Cerebellar nuclear complex (tissue), 1 donor: ENCODE measurements at places on chromosomes 11 and 22.

DNA sequence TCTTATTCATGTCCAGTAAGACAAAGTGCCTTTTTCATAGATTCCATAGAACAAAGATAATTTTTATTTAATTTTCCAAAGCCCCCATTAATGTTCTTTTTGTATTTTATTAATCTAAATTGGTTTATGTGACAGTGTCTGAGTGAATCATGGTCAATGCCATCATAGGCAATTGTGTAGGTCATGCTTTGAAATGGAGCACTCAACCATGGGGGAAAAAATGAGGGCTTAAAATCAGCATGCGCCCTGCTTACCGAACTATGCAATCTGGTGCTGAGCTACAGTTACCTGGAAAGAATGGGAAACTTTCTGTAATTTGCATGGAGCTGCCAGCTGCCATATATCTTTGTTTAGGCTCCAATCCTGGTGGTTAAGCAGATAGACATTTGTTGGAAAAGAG lies 28.4 kb upstream of the RAB38 start:
- DNase-seq: no peak

DNA sequence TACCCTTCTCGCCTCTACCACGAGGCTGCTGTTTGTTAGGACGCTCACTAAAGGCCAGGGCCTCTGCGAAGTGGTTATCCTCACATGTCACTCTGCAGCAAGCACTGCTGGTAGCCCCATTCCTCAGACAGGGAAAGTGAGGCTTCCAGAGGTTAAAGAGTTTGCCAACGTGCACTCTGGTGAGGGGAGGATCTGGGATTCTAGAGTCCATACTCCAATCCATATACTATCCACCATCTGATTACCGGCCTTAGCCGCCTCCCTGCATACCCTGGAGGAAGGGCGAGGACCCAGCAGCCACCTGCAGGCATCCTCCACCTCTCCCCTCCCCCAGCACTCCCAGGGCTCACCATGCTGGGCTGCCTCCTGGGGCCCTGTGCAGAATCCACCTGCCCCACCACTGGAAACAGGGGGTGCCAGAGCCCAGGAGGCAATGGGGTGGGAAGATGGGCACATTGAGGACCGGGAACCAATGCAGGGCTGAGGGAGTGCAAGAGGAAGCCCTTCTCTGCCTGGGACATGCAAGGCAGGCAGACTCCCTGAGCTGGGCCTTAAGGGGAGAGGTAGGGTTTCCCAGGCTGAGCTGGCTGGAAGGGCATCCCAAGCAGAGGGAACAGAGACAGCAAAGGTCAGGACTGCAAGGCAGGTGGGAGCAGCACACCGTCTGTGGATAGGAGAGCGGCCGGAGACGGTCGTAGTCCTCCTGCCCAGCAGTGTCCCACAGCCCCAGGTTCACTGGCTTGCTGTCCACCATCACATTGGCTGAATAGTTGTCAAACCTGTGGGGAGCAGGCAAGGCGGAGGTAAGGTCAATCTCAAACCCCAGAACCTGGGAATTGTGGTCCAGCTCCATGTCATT lies 11.7 kb downstream of the RAC2 start:
- DNase-seq: no peak

DNA sequence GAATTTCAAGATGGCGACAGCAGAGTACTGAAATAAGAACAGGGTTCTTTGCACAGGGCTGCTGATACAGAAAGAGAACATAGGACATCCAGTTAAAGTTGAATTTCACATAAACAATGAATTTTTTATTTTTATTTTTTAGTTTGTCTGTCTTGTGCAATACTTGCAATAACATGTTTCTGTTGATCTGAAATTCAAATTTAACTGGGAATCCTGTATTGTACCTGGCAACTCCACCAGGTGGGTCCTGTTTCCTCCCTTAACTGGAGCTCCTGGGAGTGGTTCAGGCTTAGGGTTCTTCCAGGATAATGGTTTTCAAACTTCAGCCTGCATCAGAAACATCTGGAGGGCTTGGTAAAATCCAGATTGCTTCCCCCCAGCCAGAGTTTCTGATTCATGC lies 14.9 kb upstream of the SERPINH1 start:
- DNase-seq: no peak

DNA sequence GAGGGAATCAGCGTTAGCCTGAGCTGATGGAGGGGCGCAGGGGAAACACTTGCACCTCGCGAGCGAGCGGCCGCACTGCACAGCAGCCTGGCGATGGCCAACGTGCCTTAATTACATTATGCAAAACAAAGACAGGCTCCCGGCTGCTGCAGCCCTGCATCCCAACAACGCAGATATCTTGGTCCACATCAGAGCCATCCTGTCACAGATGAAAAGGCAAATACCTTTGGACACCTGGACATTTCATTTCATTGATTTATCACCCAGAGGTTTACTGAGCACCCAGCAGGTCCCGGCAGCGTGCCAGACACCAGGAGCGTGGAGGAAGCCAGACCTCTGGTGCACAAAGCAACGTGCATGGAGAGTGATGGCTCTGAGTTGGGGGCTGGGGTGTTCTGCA lies 843.0 kb downstream of the TBC1D22A start:
- no peak for DNase-seq

DNA sequence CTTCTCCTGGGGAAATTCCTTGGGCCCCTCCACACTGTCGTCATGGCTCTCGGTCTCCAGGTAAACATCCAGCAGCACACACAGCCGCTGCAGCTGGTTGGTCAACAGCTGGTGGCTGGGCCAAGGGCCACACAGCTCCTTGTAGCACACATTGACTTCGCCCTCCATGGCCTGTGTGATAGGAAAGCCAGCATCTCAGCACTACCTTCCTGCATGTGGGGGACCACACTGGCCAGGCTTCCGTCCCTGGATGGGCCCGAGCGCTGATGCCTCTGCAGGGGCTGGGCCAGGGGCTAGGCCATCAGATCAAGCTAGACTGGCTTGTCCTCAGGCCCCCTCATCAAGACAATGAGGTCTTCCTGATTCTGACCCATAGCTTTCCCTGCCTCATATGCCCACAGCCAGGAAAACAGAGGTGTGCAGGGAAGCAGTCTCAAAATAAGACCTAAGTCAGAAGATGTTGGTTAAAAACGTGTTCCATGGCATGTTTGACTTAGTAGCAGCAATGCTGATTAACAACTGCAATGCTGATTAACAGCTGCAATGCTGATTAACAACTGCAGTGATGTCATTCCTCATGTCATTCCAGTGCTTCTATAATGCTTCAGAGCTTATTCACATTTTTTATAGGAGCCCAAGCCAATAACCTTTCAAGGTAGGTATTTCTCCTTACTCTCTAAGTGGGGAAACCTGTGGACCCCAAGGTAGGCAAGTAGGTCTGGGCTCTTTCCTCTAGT lies 31.3 kb downstream of the NEFH start:
- DNase-seq: no peak

- no peak for DNase-seq
Observed at GRCh38 chr11:77082838-77083565, 16.2 kb downstream of the CAPN5 start.

- DNase-seq: no peak
Observed at GRCh38 chr11:14073849-14074476, 111.4 kb downstream of the SPON1 start.

DNA sequence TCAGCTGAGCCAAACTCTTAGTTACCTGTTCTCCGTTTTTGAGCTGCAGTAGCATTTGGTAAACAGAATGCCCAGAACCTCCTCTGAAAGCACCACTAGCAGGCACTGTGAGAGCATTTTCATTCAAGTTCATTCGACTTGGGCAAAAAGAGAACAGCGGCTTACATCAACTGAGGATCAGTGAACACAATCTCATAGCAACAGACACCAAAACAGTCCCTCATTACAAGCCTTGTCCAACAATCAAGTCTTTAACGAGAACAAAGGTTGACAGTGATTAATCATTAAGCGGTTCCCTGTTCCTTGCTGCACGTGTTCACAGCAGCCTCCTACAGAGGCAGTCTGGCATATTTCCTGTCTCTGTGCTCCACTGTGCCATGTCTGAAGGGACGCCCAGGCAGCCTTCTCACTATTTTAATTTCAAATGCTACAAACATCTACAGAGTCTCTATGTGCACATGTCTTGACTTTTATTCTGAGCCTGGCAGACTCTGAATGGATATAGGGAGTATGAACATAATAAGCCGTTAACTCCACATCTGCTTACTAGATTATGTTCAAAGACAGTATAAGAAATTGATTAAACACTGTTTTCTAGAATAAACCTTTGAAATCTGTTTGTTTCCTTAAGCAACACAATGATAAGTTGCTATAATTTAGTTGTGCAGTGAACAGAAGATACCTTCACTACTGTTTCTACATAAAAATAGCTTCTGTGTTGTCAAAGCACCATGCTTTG lies 88.3 kb upstream of the MTMR2 start:
- peak; percentile 81 for DNase-seq

DNA sequence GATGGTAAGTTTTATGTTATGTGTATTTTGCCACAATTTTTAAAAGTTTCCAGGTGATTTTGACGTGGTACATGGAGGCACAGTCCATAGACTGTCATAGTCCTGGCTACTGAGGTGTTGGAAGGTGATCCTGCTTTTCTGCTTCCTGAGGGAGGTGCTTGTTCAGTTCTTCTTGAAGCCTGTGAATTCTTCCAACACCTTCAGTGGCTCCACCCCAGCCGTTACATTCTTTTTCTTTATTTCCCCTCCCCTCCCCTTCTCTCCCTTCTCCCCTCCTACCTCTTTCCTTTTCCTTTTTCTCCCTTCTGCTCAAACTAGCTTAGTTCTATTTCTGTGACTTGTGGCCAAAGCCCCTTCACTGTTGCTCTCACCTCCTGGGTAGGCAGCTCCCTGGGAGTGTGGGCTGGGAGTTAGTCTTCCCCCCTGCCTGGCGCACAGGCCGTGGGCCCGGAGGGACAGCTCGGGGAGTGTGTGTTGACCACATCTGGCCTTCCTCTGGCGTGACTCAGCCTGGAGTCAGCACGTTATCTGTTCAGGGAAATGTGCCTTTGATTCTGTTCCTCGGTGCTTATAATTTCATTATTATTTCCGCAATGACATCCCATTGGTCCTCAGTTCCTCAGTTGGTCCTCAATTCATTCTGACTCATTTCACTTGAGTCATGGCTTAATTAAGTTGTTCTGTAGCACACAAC lies 566.2 kb downstream of the TBC1D22A start:
- DNase-seq: no peak

GRCh38 chr11:131870305-131870704 lies 499.9 kb downstream of the NTM start:
- no peak for DNase-seq

GRCh38 chr22:48947636-48948035 lies 880.0 kb downstream of the BRD1 start:
- no peak for DNase-seq

DNA sequence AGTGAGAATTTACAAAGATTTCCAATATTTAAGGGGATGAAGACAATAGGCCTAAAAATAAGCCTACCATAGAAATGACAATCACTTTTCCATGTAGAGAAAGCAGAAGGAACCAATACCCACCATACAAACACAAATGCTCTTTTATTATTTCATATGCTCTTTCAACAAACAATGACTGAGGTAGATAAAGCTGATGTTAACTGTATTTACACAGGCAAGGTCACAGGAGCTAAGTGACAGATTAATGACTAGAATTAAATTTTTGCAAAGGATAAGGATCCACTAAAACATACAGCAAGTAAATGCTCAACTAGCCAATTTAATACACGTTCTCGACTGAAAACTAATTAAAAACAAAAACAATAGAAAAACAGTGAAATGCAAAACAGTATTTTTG lies 34.2 kb downstream of the PICALM start:
- DNase-seq: no peak

DNA sequence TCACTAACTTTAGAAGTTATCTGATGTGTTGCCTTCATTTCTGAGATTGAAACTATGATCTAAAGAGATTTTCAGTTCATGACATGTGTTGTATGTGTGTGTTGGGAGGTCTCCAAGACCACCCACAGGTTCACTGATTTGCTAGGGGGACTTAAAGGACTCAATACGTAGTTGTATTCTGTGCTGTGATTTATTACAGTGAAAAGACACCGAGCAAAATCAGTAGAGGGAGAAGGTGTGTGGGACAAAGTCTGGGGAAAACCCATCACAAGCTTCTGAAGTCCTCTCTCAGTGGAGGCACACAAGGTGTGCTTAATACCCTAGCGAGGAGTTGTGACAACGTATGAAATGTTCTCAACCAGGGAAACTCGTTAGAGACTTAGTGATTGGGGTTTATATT lies 35.6 kb downstream of the RNF169 start:
- no peak for DNase-seq

DNA sequence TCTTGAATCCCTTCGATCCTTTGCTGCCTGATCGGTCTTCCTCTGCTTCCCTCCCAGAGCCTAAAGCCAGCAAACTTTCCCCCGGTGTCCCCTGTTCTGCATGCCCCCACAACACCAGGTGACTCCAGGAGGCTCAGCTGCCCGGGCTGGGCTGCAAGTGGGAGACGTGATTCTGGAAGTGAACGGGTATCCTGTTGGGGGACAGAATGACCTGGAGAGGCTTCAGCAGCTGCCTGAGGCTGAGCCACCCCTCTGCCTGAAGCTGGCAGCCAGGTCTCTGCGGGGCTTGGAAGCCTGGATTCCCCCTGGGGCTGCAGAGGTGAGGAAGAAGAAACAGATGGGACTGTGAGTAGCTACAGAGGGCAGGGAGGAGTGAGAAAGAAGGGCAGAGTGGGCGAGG lies 3.6 kb downstream of the NHERF4 start:
- DNase-seq: no peak

DNA sequence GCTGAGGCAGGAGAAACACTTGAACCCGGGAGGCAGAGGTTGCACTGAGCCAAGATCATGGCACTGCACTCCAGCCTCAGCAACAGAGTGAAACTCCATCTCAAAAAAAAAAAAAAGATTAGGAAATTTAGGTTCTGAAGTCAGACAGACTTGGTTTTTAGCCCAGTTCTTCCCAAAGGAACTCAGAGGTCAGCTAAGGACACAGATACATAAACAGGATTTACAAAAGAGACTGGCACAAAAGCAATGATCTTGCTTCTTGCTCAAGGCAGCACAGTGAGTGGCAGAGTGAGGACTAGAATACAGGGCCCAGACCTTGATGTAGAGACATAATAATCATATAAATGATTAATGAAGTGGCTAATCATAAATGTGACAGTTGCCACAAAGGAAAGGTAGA lies 25.4 kb upstream of the RRAS2 start:
- no peak for DNase-seq

GRCh38 chr11:111840143-111840542 lies 31.2 kb downstream of the ALG9 start:
- no peak for DNase-seq

DNA sequence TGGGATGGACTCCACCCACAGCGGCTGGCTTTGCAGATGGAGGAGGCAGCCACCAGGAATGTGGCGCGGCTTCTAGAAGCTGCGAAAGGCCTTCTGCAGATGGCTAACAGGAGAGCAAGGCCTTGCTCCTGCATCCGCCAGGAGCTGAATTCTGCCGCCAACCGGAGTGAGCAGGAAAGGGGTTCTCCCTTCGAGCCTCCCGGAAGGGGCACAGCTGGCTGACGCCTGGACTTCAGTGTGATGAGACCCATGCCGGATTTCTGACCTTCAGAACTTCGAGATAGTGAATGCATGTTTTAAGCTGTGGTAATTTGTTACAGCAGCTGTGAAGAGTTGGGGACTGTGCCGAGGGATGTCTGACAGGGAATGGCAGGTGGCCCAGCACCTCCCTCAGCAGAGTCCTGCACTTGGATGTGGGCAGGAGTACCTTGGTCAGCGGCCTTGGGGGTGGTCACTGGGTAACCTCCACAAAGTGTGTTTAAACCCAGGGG lies 7.7 kb downstream of the TBC1D22A start:
- no peak for DNase-seq

- DNase-seq: peak; percentile 18
Observed at GRCh38 chr11:11476971-11477645, 124.1 kb upstream of the CSNK2A3 start.

- DNase-seq: no peak
Observed at GRCh38 chr11:71447791-71448256, 369 bp downstream of the DHCR7 start.

- DNase-seq: no peak
Observed at GRCh38 chr11:48055292-48056132, 75.2 kb downstream of the PTPRJ start.
